GM12892 (cell line): ENCODE measurements at places on chromosomes 13 and 19.

- no peak for DNase-seq
Measured at GRCh38 chr13:107713314-107713713, 502.0 kb downstream of the LIG4 start.

- no peak for DNase-seq
Measured at GRCh38 chr13:83048419-83048818, 833.9 kb downstream of the SLITRK1 start.

- DNase-seq: no peak
Measured at GRCh38 chr19:45069056-45069455, 7.2 kb downstream of the ZNF296 start.

DNA sequence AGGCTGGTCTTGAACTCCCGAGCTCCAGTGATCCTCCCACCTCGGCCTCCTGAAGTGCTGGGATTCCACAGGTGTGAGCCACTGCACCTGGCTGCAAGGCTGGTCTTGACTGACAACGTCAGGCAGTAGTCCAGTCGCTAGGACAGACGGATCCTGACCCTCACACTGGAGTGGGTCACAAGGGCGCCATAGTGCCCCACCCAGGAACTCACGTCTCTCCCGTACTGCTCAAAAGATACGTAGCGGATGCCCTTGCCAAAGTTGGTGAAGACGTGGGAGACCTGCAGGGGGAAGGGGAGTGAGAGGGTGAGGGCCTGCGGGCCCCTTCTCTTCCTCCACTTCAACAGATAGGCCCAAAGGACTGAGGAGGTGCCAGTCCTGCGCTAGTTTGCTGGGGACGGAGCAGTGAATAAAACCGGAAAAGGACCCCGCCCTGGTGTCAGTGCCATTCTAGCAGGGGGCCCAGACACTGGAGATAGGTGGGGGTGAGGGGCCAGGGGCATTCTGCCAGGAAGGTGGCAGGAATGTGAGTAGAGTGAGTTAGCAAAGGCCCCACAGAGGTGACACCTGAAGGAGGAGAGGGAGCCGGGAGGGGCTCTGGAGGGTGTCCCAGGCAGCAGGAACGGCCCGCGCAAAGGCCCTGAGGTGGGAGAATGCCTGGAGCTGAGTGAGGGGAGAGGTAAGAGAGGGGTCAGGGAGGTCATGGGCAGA is 11.9 kb downstream of the MRPS12 start:
- no peak for DNase-seq

GRCh38 chr19:10812902-10813404 is 23.1 kb downstream of the TMED1 start:
- DNase-seq: no peak

DNA sequence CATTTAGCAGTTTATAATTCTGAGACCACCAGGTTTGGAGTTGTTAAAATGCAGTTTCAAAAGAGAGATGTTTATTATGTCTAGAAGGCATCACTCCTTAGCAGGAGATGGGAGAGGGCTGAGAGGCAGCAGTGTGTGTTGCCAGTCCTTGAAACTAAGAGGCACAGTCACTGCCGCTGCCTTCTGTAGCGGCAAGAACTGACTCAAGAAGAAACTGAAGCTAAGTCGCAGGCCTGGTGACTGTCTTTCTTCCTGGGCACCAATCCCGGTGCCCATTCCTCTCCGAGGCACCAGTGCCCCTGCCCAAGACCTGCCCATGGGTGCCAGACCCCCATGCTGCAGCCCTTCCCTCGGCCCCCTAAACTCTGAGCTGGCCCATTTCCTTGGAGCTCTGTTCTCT is 20.1 kb downstream of the N4BP2L1 start:
- no peak for DNase-seq

GRCh38 chr13:72141855-72142519 is 275.0 kb upstream of the DACH1 start:
- DNase-seq: no peak

GRCh38 chr19:45847663-45848062 is 15.3 kb downstream of the SYMPK start:
- no peak for DNase-seq

DNA sequence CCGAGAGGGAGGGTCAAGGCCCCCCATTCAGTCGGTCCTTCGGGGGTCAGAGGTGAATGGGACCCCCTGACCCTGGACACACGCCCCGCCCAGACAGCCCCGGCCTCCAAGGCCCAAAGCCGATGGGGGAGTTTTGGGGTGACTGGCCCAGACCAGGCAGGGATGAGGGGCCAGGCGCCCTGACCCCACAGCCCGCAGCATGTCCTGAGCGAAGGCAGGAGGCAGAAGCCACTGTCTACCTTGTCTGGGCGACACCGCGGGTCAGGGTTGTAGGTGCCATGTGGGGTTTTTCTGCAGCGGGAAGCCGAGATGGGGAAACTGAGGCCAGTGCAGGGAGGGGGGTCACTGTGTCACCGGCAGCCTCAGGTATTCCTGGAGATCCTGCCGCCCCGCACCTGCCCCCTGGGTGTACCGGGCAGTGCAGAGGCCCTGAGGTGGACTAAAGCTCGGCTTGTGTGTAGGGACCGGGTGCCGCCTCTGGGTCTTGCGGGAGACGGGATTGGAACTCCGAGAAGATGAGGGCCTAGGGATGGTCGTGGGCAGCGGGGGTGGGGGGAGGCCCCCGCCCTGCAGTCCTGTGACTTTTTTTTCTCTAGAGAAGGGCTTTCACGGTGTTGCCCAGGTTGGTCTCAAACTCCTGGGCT is 8.5 kb downstream of the ARID3A start:
- DNase-seq: no peak

DNA sequence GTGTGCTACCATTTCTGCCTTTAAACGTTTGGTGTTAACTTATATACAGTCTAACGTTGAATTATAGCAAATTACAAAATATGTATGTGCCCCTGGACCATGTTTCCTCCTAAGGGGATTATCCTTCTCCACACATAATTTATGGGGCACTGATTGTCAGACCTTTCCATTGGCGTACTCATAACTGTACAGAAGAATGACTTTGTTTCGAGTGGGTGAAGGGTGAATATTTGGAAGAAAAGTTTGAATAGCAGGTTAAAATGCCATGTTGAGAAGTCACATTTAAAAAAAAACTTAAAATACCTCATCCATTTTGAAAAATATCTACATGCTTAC is 58.8 kb downstream of the SLC10A2 start:
- DNase-seq: no peak

- DNase-seq: no peak
Measured at GRCh38 chr13:113157206-113157928, 1.1 kb upstream of the PROZ start.

DNA sequence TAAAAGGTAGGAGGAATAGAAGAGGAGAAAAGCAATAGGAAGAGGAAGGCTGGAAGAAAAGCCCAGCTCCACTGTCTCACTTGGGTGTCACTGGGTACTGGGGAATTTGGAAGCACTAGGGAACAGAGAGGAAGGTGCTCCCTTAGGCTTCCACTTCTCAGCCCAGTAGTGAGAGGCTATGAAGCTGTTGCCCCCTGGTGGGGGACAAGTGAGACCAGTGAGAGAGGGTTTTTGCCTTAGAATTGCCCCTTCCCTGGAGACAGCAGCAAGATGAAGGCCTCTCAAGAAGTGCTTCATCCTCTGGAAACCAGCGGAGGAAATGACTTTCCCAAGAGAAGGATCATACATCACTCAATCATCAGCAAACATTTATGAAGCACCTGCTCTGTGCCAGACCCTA is 4.7 kb upstream of the ZNF606 start:
- DNase-seq: no peak

DNA sequence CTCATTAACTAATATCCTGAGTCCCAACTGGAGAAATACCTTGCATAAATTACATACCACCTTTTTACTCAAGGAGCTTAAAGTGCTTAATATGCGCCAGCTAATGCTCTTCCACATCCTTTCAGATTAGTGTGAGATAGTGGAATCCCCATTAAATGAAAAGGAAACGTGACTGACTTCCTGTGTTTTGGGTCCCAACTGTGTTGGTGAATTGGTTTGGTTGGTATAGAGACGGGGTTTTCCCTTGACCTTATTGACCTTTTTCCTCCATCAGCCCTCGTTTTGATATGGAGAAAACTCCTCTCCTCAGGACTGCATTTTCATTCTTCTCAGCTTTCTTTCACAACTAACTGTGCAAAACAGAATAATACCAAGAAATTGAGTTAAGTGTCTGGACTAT is 163.5 kb downstream of the PAN3 start:
- DNase-seq: no peak

DNA sequence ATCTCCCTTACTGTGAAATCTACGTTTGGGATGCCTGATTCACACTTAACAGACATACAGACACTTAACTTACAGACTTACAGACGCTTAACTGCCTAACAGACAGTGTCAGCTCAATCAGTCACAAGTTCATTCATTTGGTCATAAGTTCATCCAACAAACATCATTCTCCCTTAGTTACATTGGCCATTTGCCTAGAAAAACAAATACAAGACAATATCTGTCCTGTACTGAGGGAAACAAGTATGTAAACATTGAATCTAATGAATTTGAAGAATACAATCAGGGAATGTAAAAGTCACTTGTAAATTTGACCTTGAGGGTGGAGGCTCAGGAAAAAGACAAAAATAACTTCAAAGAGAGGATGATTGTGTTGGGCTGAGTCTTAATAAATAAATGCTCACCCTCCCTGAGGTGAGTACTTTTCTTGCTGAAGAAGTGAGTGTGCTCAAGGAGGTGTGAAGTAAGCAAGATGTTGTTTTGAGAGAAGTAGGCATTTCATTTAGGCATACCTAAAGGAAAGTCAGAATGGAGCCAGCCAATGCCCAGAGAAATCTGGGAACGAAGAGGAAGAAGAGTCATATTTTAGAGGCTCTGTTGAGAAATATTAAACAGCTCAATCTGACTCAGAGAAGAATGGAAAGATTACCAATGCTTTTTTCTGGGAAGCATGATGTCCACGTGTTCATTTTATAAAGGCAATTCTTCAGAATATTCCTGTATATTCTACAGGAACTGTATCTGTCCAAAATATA is 958.4 kb upstream of the SLC10A2 start:
- DNase-seq: no peak

DNA sequence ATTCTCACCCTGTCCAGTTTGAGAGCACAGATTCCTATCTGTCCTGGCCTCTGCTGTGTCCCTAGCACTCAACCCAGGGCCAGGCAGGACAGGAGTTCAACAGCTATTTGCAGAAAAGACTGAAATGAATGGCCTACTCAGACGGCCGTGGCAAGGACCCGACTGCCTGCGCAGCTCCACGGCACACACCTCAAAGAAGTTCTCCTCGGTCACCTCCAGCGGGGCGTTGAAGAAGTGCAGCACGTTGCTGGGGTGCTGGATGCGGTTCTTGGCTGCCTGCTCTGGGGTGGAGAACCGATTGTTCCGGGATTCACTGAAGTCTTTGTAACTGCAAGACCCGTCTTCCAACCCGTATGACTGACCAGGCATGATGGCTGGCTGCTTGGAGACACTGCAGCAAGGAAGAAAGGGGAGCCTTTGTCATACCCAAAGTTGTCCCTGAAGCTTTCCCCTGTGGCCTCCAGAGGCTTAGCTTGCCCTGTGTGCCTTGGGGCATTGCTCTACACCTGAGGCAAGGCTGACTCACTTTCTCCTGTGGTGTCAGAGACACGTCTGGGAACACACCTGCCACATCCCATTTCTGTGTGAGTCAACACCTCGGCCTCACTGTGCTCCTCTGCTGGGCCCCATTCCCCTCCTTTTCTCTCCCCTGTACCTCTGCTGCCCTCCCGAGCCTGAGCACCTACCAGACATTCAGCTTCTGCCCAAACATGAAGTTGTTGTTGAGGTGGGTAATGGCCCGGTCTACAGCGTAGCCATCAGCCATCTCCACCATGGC is 6.8 kb upstream of the ECH1 start:
- no peak for DNase-seq

DNA sequence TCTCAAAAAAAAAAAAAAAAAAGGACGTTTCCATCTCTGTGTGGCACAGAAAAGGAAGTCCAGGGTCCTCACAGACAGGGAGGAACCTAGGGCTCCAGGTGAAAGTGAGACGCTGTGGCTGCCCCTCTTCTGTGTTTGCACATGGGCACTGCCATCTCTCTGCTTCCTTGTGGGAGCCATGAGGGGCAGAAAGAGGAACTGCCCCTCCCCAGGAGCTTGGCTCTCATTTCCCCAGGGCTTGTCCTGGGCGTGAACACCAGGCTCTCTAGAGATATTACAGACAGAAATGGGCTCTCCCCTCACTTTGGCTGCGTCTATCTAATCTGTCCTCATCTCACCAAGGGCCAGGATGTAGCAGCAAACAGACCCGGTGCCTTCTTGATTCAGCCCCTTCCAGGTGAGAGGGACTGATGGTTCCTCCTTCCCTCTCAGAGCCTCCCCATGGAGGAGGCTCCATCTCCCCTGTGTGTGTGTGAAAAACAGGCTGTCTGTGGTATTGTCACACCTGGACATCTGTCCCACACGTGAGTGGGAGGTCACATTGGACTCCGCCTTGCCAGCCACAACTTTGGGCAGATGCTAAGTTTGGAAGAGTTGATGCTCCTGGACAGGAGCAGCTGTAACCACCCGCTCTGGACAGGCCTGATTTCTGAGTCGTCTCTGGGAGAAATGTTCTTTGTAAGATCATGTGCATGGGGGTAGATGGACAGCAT is 840 bp upstream of the LILRA4 start:
- DNase-seq: no peak

DNA sequence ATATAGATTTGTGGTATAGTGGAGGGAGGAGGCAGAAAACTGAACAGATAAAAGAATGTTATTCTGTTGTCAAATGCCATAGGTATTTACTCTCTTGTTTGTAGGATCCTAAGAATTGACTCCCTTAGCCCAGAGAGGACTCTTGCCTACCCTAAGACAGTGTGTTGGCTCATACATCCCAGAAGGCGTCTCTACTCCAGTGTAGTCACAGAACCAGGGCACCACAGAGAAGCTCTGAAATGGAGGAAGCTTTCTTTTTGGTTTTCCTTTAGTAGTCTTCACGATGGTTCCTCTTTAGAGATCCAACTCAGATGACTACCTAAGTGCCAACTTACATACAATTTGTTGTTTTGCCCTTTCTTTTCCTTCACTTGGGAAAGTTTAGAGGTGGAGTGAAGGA is 14.0 kb downstream of the GPR183 start:
- no peak for DNase-seq

- no peak for DNase-seq
Measured at GRCh38 chr13:97366172-97366688, 67.7 kb upstream of the RAP2A start.

DNA sequence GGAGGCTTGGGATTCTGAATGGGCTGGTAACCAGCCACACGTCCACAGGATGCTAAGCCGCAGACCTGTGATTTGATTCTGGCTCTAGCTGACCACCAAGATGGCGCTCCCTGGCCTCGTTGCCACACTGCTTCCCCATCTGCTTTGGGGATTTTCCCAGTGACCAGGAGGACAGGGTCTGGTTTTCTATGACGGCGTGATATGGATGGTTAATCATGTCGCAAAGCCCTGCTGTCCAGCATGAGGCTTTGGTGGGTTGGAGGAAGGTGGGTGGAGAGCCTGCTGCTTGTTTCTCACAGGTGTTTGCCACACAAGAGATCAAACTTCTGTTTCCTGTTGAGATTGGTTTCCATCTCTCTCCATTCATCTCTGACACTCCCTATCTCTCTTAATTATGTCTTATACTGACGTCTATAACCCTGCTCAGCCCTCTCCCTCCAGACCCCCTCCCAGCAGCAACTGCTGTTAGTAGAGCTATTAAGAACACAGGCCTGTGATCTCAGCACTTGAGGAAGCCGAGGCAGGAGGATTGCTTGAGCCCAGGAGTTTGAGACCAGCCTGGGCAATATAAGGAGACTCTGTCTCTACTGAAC is 102.7 kb downstream of the SIPA1L3 start:
- no peak for DNase-seq

GRCh38 chr13:41707194-41707821 is 250.0 kb downstream of the RGCC start:
- DNase-seq: no peak

GRCh38 chr13:113047587-113047986 is 58.0 kb upstream of the F7 start:
- DNase-seq: no peak
